ENCODE measurements at places on chromosomes 2 and 18. TPM values are rescaled to one million over a fixed set of nuclear protein-coding genes. Genes with fewer than 3 reads are reported as not detected.

Gene PCARE
- not detected for total RNA-seq

Gene SERPINB11
- total RNA-seq, result not detected

GRCh38 chr2:216296856-216297255, 75.4 kb downstream of the MARCHF4 start:
- H3K4me1 ChIP-seq, result peaks cover 3% of the 10 kb centered on the region
- DNase-seq, result no peak
- H3K4me3 ChIP-seq, result no peak overlapping the region
- H3K36me3 ChIP-seq, result no peaks in the 10 kb centered on the region
- no peaks in the 10 kb centered on the region for H3K27me3 ChIP-seq

GRCh38 chr2:79860228-79861058, 347.6 kb downstream of the CTNNA2 start:
- H3K4me3 ChIP-seq, result no peak overlapping the region
- H3K36me3 ChIP-seq, result no peaks in the 10 kb centered on the region
- no peaks in the 10 kb centered on the region for H3K4me1 ChIP-seq
- peaks cover 3% of the 10 kb centered on the region for H3K27me3 ChIP-seq

DNA sequence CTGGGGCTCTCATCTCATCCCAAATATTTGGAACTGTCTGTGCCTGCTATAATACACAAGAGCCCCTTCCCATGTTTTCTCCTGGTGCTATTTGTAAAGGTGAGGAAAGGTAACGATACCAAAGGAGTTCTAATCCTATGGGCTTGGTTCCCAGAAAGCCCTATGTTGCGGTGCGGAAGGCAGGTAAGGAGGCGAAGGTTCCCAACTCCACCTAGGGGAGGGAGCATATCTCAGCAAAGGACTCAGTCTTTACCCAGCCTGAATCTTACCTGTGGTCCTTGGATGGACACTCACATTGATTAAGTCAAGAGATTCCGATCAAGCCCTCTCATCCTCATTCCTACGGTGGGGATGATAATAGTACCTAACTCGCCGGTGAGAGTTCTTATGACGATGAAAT, 140.1 kb downstream of the BCL2 start:
- DNase-seq, result no peak
- no peak overlapping the region for H3K27ac ChIP-seq
- H3K27me3 ChIP-seq, result no peaks in the 10 kb centered on the region
- no peaks in the 10 kb centered on the region for H3K36me3 ChIP-seq
